ENCODE measurements at places on chromosomes 16 and 17.

- H3K36me3 ChIP-seq = peaks cover 3% of the 10 kb centered on the region
- DNase-seq = no peak
- no peak within 1 kb of the TSS for H3K27ac ChIP-seq
Observed at GRCh38 chr16:31471875-31472708, at the start of gene TGFB1I1. TGFB1I1 (plus strand) TSS chr16:31472152; CDS start chr16:31472189, 37 bp downstream.

DNA sequence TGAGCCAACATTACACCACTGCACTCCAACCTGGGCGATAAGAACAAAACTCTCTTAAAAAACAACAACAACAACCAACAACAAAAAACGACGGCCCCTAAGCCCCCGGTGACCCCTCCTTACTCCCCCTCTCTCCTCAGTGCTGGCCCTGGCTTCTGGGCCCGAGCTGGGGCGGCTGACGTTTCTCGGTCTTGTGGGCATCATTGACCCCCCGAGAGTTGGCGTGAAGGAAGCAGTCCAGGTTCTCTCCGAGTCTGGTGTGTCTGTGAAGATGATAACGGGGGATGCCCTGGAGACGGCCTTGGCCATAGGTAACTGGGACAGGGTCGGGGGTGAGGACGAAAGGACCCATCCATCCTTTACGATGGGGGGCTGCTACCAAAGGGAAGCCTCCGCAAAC lies 52.7 kb downstream of the MEAK7 start:
- H3K4me3 ChIP-seq = no peak overlapping the region
- H3K4me1 ChIP-seq = no peaks in the 10 kb centered on the region
- peaks cover 14% of the 10 kb centered on the region for H3K27me3 ChIP-seq
- peaks cover 9% of the 10 kb centered on the region for H3K36me3 ChIP-seq
- no peak overlapping the region for H3K27ac ChIP-seq
- no peak for DNase-seq

DNA sequence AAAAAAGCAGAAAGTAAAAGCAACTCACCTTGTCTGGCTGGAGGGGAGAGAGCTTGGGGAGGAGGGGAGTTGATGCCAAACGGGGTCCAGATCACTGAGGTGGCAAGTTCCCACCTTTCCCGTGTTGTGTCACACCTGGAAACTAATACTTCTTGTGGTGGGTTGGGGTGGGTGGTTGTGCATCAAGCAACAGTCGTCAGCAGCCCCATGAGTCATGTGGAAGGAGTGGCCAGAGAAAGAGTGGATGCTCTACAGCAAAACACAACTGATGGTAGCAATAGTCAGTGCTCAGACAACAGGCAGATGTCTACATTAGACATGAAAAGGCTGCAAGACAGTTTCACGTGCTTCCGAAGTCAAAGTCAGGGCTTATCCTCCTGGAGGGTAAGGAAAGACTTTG lies 35.4 kb downstream of the ARSG start:
- H3K27me3 ChIP-seq = no peaks in the 10 kb centered on the region
- H3K4me1 ChIP-seq = no peaks in the 10 kb centered on the region
- no peak for DNase-seq
- H3K4me3 ChIP-seq = no peak overlapping the region
- H3K27ac ChIP-seq = no peak overlapping the region

DNA sequence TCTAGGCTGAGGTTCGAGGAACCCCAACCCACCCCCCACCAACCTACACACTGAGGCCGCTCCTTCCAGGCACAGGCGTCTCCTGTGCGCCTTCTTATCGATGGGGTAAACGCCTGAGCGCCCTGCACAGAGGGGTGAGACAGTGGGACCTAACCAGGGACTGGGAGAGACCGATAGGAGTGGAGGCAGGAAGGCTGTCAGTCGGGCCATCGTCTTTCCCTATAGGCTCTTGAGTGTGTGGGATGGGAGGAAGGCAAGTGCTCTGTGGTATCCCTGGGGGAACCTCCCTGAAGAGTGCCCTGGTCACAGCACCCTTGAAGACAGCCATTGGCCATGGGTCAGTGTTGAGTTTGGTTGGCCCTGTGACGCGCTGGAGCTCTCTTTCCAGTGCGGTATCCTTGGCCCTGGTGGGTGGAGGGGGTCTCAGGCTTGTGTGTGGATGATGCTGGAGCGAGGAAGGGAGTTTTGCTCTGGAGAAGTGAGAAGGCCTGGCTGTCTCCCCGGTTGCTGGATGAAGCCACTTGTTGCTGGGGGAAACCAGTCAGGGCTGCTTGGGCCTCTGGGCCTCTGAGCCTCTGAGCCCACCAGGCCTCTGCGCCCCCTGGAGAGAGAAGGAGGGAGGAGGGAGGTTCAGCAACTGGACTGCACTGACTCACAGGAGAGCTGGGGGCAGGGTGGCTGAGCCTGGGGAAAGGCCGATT lies 1.7 kb downstream of the GPRC5C start:
- no peak for DNase-seq
- peaks cover 22% of the 10 kb centered on the region for H3K4me1 ChIP-seq
- peaks cover 6% of the 10 kb centered on the region for H3K36me3 ChIP-seq

DNA sequence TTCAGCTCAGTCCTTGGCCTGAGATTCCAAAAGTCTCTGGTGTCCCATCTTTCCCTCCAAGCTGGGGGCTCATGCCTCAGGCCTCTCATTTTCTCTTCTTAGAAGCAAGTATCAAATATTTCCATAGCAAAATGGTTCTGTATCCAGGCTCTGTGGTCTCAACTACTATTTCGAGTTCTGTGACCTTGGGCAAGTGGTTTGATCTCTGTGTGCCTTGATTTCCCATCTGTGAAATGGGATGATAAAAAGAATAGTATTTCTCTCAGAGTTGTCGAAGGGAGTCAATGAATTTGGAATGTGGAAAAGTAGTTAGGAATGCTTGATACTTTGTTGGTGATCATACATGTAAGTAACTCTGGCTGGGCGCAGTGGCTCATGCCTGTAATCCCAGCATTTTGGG lies 6.4 kb downstream of the SYT17 start:
- peaks cover 16% of the 10 kb centered on the region for H3K27me3 ChIP-seq
- peaks cover 15% of the 10 kb centered on the region for H3K36me3 ChIP-seq
- no peak overlapping the region for H3K27ac ChIP-seq
- H3K4me3 ChIP-seq = no peak overlapping the region
- peaks cover 29% of the 10 kb centered on the region for H3K4me1 ChIP-seq

- H3K27ac ChIP-seq = no peak overlapping the region
- H3K4me3 ChIP-seq = no peak overlapping the region
- H3K4me1 ChIP-seq = peaks cover 10% of the 10 kb centered on the region
- DNase-seq = no peak
Observed at GRCh38 chr16:19307587-19308241, 22.2 kb downstream of the CLEC19A start.

DNA sequence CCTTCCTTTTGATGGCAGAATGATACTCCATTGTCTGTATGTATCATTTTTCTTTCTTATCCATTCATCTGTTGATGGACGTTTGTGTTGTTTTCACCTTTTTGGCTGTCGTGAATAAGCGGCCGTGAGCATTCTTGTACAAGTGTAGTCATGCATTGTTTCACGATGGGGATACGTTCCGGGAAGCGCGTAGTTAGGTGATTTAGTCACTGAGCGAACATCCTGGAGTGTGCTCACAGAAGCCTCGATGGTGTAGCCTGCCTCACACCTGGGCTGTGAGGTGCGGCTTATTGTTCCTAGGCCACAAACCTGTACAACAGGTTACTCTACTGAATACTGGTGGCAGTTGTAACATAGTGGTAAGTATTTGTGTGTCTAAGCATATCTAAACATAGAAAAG lies 136.5 kb downstream of the CMIP start:
- no peaks in the 10 kb centered on the region for H3K27me3 ChIP-seq
- no peak overlapping the region for H3K27ac ChIP-seq
- H3K4me1 ChIP-seq = peaks cover 17% of the 10 kb centered on the region
- no peak for DNase-seq

DNA sequence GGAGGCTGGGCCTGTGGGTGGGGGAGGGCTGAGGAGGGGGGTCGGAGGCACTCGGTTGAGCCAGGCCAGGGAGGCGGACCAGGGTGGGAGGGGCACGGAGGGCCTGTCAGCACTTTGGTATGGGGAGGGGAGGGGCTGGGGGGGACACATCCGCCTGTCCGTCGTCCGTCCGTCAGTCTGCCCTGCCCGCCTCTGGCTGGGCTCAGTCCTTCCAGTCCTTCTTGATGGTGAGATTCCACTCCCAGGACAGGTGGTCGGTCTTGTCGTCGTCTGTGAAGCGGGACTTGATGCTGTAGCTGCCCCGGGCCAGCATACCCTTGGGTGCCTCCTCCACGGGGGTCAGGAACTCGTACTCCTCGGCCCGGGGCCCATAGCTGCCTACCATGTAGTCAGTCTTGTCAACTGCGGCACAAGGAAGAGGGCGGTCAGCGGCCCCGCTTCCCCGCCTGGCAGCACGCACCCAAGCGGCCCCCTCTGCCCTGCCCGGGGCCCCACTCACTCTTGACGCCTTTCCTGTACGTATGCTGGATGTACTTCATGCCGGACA lies 2.4 kb downstream of the ARHGDIA start:
- H3K4me1 ChIP-seq = peaks cover 65% of the 10 kb centered on the region
- H3K27ac ChIP-seq = peak overlapping the region; percentile 96
- H3K4me3 ChIP-seq = peak overlapping the region; percentile 89
- H3K36me3 ChIP-seq = peaks cover 51% of the 10 kb centered on the region

DNA sequence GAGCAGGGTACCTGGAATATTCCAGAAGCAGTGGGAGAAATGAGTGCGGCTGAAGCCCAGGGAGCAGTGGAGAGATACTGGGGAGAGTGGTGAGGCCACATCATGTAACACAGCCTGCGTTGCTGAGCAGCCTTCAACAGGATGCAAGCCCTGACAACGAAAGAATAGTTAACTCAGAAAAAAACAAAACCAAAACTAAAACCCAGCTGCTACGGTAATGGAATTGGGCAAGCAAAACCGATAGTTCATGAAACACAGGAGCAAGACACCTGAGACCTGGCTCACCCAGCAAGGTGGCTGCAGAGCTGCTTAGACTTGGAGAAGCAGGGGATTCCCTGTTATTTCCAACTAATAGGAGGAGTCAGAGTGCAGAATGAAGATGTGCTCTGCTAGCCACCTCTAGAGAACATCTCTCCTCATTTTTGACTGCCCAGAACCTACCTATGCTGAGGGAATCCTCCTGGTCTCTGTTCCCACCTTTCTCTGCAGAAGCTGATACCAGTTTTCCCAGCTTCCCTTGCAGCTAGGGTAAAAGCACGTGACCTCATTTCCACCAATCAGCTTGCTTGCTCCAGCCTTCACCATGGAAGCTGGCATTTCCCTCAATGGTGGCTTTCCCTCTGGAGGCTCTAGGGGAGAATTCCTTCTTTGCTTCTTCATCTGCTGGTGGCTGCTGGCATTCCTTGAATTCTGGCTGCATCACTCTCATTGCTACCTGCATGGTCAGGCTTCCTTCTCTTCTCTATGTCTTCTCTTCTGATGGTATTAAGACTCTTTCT lies 59.4 kb upstream of the XYLT1 start:
- peaks cover 25% of the 10 kb centered on the region for H3K4me1 ChIP-seq
- H3K27me3 ChIP-seq = peaks cover under 1% of the 10 kb centered on the region
- peaks cover 2% of the 10 kb centered on the region for H3K36me3 ChIP-seq
- DNase-seq = peak; percentile 1
- H3K4me3 ChIP-seq = peak overlapping the region; percentile 74

DNA sequence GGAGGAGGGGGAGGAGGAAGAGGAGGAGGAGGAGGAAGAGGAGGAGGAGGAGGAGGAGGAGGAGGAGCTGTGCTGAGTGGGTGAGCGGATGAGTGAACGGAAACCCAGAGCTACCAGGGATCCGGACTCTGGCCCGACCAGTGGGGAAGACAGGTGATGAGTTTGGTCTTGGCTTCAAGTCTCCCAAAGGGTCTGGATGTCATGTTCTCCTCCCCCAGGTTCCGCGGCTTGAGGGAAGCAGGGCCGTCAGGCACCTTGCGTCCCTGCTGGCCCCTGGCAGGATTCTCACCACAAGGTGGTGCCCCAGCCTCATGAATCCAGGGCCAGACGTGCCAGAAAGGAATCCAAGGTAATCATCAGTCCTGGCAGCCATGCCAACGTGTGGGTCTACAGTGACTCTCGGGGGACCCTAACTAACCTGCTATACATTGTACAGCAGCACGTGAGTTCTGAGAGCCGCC lies 13.5 kb upstream of the ABAT start:
- H3K27me3 ChIP-seq = no peaks in the 10 kb centered on the region
- peak; percentile 59 for DNase-seq
- H3K36me3 ChIP-seq = peaks cover 6% of the 10 kb centered on the region
- no peak overlapping the region for H3K27ac ChIP-seq

All from stimulated activated naive B cell treated with anti-CD40 and anti-IgM and Interleukin-4, amounts not matched to agents 10 μg/mL and 1 μg/mL and 100 μg/mL, for 72 hours (primary cell).